ENCODE measurements at places on chromosomes 2 and 18. TPM values are rescaled to one million over a fixed set of nuclear protein-coding genes. Genes with fewer than 3 reads are reported as not detected.

- no peak for DNase-seq
Measured at GRCh38 chr2:220107380-220107791, 480.0 kb downstream of the SLC4A3 start.

DNA sequence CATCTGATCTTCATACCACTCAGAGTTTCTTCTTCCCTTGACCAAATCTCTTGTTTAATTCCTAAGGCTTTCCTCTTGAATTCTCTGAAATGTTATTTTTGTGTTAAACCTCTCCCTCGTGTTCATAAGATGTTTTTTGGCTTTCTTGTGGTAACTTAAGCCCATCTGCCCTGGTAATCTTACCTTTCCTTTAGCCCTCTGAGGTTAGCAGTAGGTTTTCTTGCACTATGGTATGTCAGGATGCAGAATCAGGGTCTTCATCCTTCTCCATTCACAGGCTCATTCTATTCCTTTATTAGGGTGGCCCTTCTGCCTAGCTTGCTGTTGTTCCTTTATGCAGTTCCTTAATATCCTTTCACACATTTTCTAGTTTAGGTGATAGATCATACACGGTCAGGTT, 24.1 kb downstream of the GIGYF2 start:
- DNase-seq: no peak

GRCh38 chr2:6929196-6929819, 12.1 kb downstream of the RNF144A start:
- DNase-seq: no peak

B4GALT6 gene
- 19.5 TPM for total RNA-seq

TLX2 gene
- total RNA-seq: 4.5 TPM

EVX2 gene
- 1.5 TPM for total RNA-seq

DNA sequence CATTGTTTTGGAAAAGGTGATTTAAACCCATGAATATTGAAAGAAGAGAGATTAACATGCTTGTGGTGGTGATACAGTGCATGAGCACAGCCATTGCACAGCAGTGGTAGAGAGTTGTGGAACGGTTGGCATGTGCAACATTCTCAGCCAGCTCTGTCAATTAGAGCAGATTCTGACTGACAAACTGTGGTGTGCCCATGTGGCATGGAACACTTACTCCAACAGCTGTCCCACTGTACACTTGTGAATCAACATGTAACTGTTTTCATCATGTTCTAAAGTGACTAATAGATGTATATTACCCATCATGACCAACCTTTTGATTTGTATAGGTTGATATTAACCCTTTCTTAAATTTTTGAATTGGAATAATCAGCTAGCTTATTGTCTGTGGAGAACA, 55.6 kb downstream of the PKP4 start:
- no peak for DNase-seq

GRCh38 chr2:157932480-157933159, 56.5 kb upstream of the ACVR1 start:
- DNase-seq: no peak

GRCh38 chr18:68611311-68611710, 103.6 kb downstream of the TMX3 start:
- no peak for DNase-seq

CLEC4F gene
- 0.79 TPM for total RNA-seq

ESCO1 gene
- 55.9 TPM for total RNA-seq

GRCh38 chr18:22710673-22711191, 222.4 kb upstream of the RBBP8 start:
- no peak for DNase-seq

DNA sequence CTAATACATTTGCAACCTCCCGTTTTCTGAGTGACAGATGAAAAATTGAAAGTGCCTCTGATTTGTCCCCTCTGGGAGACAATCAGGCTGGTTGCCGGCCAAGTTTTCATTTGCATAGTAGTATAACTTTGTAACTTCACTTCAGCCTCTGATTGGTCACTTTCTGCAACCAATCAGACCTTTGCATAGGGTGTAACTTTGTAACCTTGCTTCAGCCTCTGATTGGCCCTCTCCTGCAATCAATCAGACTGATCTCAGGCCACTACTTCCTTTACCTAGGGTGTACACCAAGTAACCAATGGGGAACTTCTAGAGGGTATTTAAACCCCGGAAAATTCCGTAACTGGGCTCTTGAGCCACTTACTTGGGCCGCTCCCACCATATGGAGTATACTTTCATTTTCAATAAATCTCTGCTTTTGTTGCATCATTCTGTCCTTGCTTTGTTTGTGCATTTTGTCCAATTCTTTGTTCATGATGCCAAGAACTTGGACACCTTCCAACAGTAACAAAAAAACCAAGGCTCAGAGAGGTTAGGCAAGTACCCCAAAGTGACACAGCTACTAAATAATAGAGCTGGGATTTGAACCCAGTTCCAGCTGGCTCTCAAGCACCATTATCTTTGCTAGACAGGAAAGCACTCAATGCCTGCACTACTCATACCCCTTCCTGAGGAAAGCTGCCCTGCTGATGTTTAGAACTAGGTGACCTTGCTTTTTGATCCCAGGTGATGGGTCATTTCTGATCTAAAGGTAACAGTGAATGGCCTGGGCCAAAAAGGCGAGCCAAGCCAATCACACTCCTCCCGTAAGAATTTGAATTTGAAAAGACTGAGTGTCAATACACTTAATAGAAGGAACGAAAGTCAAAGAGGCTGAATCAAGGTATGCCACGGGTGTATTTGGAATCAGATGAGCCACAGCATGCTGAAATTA, 10.9 kb upstream of the MYOM1 start:
- DNase-seq: peak; percentile 87

GRCh38 chr2:145412155-145412554, 892.2 kb upstream of the ZEB2 start:
- DNase-seq: no peak

- DNase-seq: peak; percentile 67
Measured at GRCh38 chr2:162301151-162301804, 17.2 kb downstream of the IFIH1 start.

CNPPD1 gene
- 60.5 TPM for total RNA-seq

GRCh38 chr2:10196948-10197696, 74.6 kb downstream of the RRM2 start:
- DNase-seq: no peak

DNA sequence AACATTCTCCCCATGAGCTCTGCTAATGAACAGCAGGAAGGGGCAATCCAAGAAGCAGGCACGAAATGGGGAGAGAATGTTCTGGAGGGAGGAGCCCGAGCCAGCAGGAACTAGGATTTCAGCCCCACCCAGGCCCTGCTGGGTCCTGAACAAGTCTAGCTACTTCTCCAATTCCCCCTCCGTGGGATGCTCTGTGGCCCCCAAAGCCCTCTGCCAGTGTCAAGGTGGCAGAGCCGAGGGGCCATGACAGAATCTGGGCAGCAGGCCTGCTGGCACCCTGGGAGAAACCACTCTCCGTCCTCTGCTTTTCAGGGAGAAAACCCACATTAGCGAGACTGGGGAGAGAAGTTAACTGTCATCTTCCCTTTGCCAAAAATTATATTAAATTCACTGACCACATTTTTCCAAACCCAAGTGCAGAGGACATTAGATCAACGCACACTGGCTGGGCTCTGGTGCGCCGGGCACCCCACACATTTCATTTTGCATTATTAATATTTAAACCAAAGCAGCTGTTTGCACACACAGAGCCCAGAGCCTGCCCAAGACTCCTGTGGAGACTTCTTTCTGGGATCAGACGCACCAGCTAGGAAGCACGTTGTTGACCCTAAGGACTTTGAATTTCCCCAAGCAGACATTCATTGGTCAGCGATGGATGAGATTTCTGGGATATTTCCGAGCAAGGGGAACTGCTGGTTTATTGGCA, 80.2 kb upstream of the PKDCC start:
- peak; percentile 65 for DNase-seq

FTCDNL1 gene
- total RNA-seq: 9.7 TPM

- DNase-seq: no peak
Measured at GRCh38 chr2:160318218-160318617, 118.1 kb upstream of the ITGB6 start.

- no peak for DNase-seq
Measured at GRCh38 chr18:45719106-45719505, 4.9 kb upstream of the SLC14A1 start.

RPRM gene
- total RNA-seq: 2.4 TPM

DNA sequence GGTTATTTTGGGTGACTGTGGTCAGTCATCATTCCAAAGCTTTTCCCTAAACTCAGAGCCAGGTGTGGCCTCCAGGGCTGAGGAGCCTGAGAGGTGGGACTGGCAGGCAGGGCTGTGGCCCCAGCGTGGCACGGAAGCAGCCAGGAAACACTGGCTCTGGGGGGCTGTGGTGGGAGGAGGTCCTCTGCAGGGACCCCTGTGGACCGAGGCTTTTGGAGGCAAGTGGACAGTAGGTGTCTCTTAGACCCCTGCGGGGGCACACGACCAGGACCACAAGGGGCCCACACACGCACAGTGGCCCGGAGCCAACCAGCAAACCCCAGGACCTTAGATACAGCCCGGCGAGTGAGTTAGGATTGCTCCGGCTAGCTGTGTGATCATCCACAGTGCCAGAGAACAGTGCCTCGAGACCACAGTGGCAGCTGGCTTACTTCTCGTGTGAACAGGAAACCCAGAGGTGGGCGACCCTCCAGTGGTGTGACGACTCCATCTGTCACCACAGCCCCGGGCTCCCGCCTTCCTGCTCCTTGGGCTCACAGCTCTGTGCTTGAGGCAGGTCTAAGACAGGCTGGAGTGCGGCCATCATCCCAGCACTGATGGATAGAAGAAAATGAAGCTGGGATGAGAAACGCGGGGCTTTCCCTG, 1.6 kb upstream of the RTP5 start:
- no peak for DNase-seq

KYNU gene
- 4.5 TPM for total RNA-seq

SLC4A3 gene
- total RNA-seq: 44.3 TPM

GRCh38 chr2:241947876-241948275, 78.3 kb downstream of the RTP5 start:
- no peak for DNase-seq

DNA sequence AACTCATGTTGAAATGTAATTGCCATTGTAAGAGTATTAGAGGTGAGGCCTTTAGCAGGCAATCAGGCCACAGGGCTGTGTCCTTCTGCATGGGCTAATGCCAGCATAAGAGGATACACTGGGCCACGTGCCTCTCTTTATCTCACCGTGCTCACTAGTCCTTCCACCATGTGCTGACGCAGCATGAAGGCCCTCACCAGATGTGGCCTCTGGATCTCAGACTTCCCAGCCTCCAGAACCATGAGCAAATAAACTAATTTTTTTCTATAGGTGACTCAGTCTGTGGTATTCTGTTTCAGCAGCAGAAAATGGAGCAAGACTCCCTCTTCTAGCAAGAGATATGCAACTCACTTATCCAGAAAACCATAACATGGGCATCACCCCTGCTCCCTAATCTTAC, 149.7 kb upstream of the ZNF236 start:
- DNase-seq: no peak

- DNase-seq: no peak
Measured at GRCh38 chr2:173415431-173416381, 61.0 kb downstream of the CDCA7 start.

FOXI3 gene
- total RNA-seq: 3.2 TPM

PARD6G gene
- total RNA-seq: 5.3 TPM

LYPD1 gene
- 1.3 TPM for total RNA-seq

GRCh38 chr2:56185101-56185581, 1.4 kb downstream of the CCDC85A start:
- DNase-seq: peak; percentile 45

GRCh38 chr2:149473521-149473920, 114.1 kb downstream of the MMADHC start:
- DNase-seq: no peak

DNA sequence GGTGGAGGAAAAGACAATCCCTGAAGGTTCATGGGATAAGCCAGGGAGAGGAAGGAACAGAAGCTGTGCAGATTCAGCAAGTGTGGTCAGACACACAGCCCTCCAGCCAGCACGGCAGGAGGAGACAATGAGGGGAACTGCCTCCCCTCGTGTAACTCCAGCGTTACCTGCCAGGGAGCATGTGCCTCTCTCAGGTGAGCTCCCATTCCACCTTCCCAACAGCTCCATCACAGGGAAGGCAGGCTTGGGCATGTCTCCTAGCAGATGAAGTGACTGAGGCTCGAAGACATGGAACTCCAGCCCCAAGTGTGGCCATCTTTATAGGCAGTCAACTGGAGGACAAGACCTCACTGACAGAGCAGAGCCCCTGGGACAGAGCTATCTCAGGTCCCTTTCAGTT, 47.4 kb downstream of the ZBTB7C start:
- no peak for DNase-seq

CDC42EP3 gene
- 44.3 TPM for total RNA-seq

TUBA3D gene
- 270 TPM for total RNA-seq

ZNF396 gene
- total RNA-seq: 3.7 TPM

GRCh38 chr2:174680221-174680620, 82.6 kb upstream of the WIPF1 start:
- no peak for DNase-seq

DNA sequence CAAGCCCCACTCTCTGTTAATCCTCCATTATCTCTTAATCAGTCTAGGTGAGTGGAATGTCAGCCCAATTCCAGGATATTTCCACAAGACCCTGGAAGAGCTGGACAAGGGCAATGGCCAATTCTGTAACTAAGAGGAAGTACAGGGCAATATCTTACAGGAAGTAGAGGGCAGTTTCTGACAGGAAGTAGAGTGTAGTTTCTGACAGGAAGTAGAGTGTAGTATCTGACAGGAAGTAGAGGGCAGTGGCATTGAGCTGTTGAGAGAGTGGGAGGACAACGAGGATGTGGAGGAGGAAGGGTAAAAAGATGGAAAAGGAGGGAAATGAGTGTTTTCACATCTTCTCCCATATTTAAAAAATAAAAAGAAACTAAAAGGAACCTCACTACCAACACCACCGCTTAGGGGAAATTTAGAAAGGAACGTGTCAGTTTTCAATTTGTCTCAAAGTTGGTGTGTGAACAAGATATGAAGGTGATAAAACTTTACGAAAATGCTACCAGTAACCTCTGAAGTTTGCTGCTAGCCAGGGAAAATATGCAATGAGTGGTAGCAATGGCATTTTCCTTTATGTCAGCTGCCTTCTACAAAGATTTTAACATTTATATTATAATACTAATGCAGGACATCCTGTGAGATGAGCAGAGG, 430.9 kb upstream of the HNRNPA3 start:
- no peak for DNase-seq

SGPP2 gene
- 3.1 TPM for total RNA-seq

DNA sequence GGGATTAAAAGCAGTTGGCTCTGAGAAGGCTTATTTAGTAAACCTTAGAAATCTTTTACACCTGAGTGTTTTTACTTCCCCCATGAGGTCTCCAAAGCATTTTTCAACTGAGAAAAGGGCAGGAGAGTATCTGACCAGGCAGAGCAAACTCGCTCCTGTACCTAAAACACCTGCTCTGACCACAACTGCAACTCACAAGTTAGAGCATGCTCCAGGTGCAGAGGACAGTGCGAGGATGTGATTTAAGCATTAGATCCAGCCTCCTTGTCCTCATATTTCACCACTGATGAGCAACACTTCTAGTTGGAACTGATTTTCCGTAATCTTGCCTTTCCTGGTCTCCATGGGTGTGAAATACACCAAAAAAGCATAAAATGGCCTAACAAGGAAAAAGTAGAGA, 34.5 kb upstream of the TBC1D8 start:
- DNase-seq: no peak

- DNase-seq: peak; percentile 16
Measured at GRCh38 chr18:65091744-65092329, 659.0 kb upstream of the CDH7 start.

Measured in testis (tissue), 5 donors.